ENCODE measurements at places on chromosomes 5 and 9. TPM values are rescaled to one million over a fixed set of nuclear protein-coding genes. Genes with fewer than 3 reads are reported as not detected.

PPIC gene
- 50.6 TPM for total RNA-seq

GRCh38 chr9:113223963-113224362, 2.6 kb downstream of the SLC31A1 start:
- DNase-seq, result no peak

FIBCD1 gene
- total RNA-seq, result 1.0 TPM

LRRC19 gene
- not detected for total RNA-seq

DNA sequence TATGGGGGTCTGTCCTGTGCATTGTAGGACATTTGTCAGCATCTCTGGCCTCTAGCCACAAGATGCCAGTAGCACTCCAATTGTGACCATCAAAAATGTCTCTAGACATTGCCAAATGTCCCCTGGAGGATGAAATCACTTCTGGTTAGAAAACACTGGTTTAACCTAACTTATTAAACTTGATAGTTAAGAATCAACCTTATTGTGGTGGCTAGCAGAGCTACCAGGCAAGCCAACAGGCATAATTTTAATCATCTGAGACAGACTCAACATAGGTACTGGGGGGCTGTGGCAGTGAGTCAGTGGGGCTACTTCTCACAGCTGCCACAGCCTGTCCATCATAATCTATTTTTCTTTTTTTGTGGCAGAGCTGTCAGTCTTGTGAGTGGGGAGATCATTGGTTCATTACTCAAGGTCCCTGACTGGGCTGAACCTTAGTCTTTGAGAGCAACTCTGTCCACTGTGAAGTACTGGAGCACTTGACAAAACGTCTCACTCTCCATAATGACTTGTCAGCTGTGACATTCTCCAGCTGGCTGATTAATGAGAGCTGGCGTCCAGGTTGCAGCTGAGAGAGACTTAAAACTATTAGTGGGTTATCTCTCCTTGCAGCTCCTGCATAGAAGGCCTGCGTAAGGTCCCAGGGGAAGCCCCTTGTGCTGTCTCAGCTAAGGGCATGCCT, 107.9 kb downstream of the DCP2 start:
- no peak for DNase-seq

DNA sequence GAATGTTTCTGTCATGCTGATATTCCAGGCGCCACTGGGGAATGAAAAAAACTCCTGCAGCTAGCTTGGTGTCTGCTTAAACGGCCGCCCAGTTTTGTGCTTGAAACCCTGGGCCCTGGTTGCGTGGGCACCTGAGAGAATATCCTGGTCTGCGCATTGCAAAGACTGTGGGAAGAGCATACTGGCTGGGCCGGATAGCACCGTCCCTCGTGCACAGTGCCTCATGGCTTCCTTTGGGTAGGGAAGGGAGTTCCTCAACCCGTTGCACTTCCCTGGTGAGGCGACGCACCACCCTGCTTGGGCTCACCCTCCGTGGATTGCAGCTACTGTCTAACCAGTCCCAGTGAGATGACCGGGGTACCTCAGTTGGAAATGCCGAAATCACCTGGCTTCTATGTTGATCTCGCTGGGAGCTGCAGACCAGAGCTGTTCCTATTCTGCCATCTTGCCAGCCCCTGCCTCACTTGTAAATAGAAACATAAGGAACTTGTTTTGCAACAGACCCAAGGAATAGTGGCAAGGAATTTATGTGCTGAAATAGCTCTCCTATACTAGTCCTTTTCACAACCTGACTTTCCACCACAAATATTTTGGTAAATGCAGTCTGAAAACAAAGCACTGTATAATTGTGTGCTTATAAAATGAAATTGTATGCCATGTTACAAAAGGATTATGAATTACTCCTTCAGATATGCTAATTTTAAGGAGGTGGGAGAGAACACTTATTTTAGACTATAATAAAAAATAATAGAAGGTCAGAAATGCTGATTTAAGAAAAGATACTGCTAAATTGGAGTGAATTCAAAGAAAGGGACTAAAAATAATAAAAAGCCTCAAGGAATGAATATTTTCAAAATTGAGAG, 90.3 kb downstream of the ADAMTSL1 start:
- no peak for DNase-seq

MRPS27 gene
- 50.1 TPM for total RNA-seq

GRCh38 chr5:155679530-155679929, 647.4 kb upstream of the SGCD start:
- no peak for DNase-seq

INSL4 gene
- not detected for total RNA-seq

CTXN3 gene
- total RNA-seq, result not detected

CARTPT gene
- not detected for total RNA-seq

DNA sequence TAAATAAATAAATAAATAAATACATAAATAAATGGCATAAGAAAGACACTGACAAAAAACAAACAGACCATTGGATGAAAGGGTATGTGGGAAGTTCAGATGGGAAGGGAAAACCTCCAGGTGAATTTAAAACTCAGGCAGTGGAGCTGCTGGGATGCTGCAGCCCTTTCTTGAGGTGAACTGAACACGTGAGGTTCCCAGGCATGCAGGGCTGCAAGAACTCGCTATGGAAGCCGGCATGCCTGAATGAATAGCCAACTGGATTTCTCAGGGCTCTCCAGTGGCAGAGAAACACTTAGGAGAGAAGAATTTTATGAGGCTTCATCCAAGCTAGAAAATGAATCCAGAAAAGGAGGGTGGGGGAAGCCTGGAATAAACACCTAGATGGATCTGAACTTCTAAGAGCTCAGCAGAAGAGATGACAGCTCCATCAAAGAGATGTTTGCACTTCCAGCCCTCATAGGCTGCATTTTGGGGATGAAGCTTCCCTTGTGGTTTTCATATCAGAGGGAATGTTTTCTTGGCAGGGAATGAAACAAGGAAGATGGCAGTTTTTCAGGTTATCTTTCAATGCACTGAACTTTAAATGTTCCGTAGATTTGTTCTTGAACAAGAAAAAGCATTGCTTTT, 224.2 kb upstream of the DAP start:
- DNase-seq, result no peak

GRCh38 chr9:36817160-36817834, 216.8 kb downstream of the PAX5 start:
- no peak for DNase-seq

PLAC8L1 gene
- total RNA-seq, result not detected

WDR38 gene
- not detected for total RNA-seq

DNA sequence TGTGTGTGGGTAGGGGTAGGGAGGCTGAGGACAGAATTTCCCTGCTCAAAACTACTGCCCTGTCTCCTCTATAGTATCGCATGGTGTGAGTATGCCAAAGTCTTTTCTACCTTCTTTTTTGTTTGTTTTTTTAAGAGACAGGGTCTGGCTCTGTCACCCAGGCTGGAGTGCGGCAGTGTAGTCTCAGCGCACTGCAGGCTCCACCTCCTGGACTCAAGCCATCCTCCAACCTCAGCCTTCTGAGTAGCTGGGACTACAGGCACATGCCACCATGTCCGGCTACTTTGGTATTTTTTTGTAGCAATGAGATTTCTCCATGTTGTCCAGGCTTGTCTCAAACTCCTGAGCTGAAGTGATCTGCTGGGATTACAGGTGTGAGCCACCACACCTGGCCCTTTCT, 2.5 kb downstream of the SRP19 start:
- peak; percentile 31 for DNase-seq

- no peak for DNase-seq
Measured at GRCh38 chr9:22210262-22210661, 201.2 kb upstream of the CDKN2B start.

C1QTNF3 gene
- total RNA-seq, result 2.4 TPM

NUDT12 gene
- total RNA-seq, result 11.1 TPM

GAPVD1 gene
- 30.7 TPM for total RNA-seq

DNA sequence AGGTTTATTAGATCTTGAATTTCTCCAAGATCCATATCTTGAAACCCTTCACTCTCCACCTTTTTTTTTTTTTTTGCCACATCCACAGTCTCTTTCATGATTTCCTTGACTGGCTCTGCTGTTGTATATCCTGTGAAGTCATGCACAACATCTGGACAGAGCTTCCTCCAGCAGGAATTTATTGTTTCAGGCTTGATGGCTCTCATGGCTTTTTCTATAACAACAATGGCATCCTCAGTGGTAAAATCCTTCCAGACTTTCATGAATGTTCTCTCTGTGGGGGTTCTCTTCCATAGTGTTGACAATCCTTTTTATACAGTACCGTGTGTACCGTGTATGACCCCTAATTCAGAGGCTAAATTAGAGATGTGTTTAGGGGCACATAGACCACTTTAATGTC, 24.0 kb downstream of the RANBP17 start:
- DNase-seq, result no peak

- no peak for DNase-seq
Measured at GRCh38 chr5:14671414-14671813, 6.9 kb downstream of the OTULIN start.

GRCh38 chr5:41157272-41157894, 55.9 kb downstream of the C6 start:
- no peak for DNase-seq

- no peak for DNase-seq
Measured at GRCh38 chr9:73148447-73148937, 3.2 kb upstream of the ANXA1 start.

GRCh38 chr5:114363837-114364236, 2.0 kb downstream of the KCNN2 start:
- no peak for DNase-seq

DNA sequence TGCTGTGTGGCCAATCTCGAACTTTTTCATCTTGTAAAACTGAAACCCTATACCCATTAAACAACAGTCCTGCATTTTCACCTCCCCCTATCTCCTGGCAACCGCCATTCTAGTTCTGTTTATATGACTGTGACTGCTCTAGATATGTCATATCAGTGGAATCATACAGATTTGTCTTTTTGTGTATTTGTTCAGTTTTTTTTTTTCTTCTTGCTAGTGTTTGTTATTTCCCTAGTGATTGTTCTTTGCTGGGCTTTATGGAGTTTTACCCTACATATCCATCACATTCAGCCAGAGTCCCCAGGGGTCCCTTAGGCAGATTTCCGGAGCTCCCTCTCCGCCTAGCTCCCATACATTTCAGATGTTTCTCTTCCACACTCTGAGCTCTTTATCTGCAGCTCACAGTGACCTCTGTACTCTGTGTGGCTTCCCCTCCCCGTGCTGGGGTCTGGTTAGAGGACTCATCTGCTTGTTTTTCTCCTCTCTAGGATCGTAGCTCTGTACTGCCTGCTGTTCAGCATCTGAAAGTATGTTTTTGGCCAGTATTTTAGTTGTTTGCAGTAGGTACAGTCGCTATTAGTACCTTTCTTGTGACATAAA, 25.1 kb upstream of the CARTPT start:
- no peak for DNase-seq

CCDC171 gene
- total RNA-seq, result 1.8 TPM

DNA sequence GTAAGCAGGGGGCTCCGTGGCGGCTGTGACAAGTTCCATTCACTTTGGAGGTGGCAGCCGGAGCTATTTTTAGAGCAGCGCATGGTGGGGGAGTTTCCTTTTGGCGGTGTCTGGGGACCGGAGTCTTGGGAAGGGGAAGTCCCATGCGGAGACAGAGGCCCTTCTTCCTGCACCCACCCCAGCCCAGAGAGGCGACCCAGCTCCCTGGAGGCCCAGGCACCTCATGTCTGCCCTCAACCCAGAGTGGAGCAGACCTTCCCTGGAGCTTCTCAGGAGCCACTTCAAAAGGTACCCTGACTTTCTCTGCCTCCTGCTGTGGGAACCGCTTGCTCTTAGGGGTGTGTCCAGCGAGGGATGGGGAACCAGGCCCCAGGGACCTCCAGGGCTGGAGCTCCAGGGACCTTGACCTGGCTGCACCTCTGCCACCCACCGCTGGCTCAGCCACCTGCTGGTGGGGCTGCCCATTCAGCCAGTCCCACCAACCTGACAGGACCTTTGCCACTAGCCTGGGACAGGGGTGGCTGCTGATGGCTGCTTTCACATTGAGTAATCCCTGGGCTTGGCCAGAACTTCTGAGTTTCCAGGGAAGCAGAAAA, 34.1 kb downstream of the NEK6 start:
- no peak for DNase-seq

GRCh38 chr5:133842846-133843611, 125.4 kb downstream of the C5orf15 start:
- no peak for DNase-seq
